ENCODE measurements at places on chromosomes 12 and 14. TPM values are rescaled to one million over a fixed set of nuclear protein-coding genes. Genes with fewer than 3 reads are reported as not detected.
A peak's percentile ranks its signal among the peaks of the same experiment; 100 is the strongest.

GRCh38 chr12:82648259-82648909 lies 38.3 kb upstream of the TMTC2 start:
- no peak for DNase-seq

GRCh38 chr12:95244350-95244749 lies 26.7 kb downstream of the VEZT start:
- no peak for DNase-seq

- DNase-seq: peak; percentile 29
These were observed 4.5 kb downstream of the DDHD1 start for GRCh38 chr14:53148671-53149070.

DNA sequence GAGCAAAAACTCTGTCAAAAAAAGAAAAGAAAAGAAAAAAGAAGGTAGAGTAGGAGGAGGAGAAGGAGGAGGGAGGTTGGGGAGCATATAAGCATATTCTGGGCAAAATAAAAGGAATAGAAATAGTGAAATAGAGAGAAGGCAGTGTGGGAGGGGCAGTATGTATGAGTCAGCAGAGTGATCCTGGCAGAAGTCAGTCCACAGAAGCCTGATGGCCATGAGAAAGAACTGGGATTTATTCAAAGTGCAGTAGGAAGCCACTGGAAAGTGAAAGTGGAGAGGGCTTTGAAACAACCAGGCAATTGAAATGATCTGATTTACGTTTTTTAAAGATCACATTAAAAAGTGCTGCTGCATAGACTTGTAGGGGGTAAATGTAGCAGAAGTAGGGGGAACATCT lies 368.6 kb upstream of the USP15 start:
- DNase-seq: peak; percentile 9

- peak; percentile 43 for DNase-seq
These were observed 1.9 kb downstream of the LRP1-AS start for GRCh38 chr12:57145460-57146059.

GRCh38 chr12:69332815-69333358 lies 15.3 kb upstream of the LYZ start:
- DNase-seq: no peak

DNA sequence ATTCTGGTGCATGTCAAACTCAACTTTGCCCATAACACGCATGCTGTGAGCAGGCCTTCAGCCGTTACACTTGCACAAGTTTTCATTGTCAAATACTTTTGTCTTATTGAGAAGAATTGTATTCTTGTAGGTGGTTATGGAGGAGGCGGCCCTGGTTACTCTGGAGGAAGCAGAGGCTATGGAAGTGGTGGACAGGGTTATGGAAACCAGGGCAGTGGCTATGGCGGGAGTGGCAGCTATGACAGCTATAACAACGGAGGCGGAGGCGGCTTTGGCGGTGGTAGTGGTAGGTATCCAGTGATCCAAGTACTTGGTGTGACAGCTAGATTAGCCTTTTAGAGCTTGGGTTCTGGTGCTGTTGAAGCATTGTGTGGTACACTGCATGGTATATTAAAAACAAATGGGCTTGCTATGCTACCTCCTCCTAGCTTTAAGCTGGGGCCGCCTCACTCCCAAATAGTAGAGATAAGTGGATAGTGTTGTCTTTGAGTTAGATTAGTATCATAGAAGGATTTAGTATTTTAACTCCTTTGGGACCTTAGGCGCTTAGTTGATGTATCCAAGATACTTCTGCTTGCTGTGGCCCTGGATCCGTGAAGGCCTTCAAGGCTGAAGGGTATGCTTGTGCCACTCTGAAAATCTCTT lies 2.5 kb downstream of the HNRNPA1 start:
- no peak for DNase-seq

DNA sequence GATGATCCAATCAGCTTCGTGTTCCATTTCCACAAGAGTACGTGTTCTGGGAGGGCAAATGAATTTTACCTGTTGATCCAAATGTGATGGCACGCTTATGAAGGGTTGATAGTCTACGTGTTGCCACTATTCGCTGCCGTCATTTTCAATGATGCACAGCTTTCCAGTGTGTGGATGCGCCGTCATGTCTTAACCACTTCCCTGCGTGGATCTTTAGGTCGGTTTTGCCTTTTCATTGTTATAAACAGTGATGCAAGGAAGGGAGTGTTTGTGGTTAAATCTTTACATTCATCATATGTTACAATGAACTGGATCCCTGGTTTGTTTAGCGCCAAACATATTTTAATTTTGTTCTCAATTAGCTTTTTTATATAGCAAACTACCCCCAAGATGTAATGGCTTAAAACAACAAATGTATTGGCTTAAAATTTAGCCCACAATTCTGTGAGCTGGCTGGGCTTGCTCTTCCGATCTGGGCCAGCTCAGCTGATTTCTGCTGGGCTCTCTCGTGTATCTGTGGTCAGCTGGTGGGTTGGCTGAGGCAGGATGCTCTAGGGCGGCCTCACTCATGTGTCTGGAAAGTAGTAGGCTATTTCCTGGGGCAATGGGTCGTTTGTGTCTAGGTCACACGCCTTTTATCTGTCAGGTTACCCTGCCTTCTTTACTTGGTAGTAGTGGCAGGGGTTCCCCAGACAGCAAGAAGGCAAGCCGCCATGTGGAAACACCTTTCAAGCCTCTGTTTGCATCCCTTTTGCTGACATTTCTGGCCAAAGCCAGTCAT lies 176.7 kb downstream of the CRADD start:
- DNase-seq: no peak

- DNase-seq: no peak
These were observed 663.8 kb upstream of the FOXG1 start for GRCh38 chr14:28102814-28103213.

- no peak for DNase-seq
These were observed 35.0 kb upstream of the CORO1C start for GRCh38 chr12:108766294-108766693.

- DNase-seq: no peak
These were observed 4.1 kb downstream of the TSHR start for GRCh38 chr14:80959496-80959895.

DNA sequence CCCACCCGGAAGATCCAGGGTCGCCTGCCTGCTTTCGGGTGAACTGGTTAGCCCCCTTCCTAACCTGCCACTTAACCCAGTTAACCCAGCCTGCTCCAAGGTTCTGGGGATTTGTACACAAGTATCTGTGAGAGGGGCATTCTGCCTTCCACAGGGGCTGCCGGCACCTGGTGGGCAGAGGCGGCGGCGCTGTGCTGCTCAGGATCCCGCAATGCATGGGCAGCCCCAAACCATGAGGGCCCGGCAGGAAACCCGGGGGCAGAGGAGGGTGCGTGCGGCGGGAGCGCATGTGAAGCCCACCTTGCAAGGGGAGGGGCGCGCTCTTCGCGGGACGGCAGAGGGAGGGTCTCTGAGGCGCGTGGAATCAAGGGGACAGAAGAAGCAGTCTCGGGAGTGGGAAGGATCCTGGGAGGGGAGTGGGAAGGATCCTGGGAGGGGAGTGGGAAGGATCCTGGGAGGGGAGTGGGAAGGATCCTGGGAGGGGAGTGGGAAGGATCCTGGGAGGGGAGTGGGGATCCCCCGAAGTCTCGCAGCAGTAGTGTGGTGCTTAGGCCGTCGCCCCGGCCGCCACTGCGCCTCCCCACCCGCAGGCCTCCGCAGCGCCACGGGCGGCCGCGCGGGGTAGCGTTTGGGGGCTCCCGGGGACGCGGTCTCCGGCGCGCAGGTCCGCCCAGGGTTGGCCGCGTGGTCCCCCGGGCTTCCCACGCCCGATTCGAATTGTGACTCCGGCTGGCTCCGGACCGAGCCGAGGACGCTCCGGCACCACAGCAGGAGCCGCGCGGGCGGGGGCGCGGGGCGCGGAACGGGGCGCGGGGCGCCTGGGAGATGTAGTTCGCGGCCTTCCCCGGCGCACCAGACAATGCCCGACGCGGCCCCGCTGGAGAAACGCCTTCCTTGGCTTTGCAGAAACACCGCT lies 4.9 kb upstream of the MTA1 start:
- peak; percentile 84 for DNase-seq

- DNase-seq: peak; percentile 33
These were observed at the start of gene AMN for GRCh38 chr14:102922490-102923200. TSS of gene AMN (plus strand) at chr14:102922663. CDS start at chr14:102922689, 26 bp downstream.

DNA sequence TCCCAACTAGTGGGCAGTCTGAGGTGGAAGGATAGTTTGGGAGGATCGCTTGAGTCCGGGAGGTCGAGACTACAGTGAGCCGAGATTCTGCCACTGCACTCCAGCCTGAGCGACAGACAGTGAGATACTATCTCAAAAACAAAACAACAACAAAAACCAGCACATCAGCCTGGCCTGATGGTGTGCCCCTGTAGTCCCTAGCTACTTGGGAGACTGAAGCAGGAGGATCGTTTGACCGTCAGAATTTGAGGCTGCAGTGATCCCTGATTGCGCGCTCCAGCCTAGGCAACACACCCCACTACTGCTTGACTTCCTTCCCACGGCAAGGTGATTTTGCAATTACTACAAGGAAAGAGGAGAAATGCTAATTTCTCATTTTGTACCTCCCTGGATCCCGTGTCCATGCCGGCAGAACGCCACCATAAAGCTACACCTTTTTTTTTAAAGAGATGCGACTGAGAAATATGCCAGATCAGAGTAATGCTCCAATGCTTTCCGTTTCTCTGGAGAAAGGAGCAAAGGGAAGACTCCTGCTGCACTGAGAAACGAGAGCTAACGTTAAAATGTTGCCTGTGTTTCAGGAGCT lies 672 bp upstream of the SCFD1 start:
- peak; percentile 60 for DNase-seq

GRCh38 chr14:51118993-51119392 lies 24.1 kb upstream of the TRIM9 start:
- no peak for DNase-seq

DNA sequence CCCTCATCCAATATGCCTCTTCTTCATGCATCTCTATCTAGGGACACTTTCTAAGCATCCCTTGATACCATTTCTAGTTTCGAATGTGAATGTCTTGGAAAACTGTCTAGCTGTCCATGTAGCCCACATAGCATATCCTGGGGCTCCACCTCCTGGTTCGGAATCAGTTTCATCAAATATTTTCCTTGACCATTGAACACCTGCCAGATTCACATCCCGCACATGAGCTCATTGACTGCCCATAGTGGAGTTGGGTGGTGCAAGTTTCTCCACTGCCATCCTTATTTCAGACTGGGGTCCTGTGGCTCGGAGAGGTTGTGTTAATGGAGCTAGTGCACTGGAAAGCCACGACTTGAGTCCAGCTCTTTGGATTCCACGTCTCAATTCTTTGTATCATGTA lies 58.6 kb upstream of the TMEM263 start:
- DNase-seq: peak; percentile 9

DNA sequence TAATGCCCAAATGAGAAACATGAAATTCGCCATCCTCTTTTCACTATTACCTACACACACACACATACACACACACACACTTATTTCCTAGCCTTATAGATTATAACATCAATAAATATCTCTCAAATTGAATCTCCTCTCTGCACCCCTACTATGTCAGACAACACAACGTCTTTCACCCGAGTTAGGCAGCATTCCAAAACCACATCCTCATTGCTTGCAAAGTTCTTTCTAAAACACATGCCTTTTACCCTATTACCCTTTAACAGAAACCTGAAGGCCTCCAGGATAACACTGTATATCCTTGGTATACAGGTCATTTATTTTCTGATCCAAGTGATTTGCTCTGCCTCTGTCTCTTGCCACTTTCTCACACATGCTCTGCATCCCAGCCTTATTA lies 56.3 kb downstream of the KCNH5 start:
- no peak for DNase-seq

GRCh38 chr12:92273076-92273475 lies 127.4 kb upstream of the BTG1 start:
- no peak for DNase-seq

DNA sequence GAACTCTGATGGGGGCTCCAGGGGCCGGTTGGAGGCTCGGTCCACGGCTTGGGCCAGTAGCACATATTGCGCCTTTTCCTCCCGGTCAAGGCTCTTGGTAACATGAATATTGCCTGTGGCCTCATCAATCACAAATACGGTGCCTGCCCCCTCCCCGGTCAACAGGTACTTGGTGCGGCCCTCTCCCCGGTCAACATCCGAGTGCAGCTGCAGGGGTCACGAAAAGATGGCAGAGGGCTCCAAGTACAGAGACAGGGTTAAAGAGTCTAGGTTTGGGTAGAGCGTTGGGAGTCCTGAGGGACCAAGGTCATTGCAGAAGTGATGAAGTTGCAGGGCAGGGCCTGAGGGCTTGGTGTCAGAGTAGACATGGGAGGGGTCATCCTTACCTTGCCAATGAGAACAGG lies 2.2 kb downstream of the CDH24 start:
- DNase-seq: no peak

DNA sequence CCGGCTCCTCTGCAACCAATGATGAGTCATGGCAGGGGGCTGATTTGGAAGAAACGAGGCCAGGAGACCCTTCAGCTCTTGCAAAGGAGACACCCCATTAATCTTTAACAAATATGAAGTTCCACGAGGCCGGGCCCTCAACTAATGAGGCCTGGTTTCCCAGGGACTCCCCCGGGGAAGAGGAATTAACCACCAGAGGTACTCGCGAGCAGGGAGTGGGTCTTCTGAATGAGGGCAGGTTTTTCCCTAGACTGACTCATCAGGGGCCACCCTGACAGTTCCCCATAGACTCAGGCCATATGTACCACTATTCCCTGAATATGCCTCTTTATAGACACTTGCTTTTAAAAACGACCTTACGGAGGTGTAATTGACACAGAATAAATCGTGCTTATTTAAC lies 150.7 kb upstream of the LHX5 start:
- DNase-seq: no peak

DNA sequence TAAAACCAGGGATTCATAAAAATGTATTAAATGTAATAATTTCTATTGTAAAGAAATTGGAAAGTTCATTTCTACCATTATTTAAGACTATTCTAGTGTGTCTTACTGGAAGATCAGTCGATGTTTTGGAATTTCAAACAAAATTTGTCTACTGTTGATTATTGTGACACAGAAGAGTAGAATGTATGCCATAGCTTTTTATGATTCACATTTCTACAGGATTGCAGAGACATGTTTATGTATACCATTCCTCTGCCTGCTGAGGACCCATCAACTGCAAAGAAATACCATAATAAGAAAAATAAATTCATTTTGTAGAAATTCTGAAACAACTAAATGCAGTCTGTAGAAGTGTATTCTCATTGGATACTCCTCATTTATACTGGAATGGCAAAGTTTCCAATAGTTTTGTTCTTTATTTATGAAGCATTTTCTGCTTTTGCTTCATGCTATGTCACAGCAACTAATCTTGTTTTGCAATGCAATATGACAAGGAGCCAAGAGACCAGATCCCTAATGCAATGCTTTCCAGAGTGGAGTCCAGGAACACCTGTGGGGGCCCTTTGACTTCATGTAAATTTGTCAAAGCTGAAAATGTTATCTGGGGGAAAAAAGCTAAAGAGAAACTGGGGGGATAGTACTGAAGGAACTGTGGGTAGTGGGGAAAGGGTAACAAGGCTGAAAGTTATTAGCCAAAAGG lies 172.9 kb upstream of the LRIG3 start:
- peak; percentile 59 for DNase-seq

GRCh38 chr12:2393016-2393415 lies 340.2 kb downstream of the CACNA1C start:
- DNase-seq: no peak

GPRC5A gene
- 37.8 TPM for total RNA-seq

DHRS2 gene
- total RNA-seq: not detected

PWP1 gene
- 73.7 TPM for total RNA-seq

OAS2 gene
- 1.0 TPM for total RNA-seq

PTPN21 gene
- total RNA-seq: 13.3 TPM

ZC3H10 gene
- 2.7 TPM for total RNA-seq

CRY1 gene
- 8.1 TPM for total RNA-seq
